ENCODE measurements at places on chromosomes 2 and 18.

- no peak for DNase-seq
Observed at GRCh38 chr2:29518010-29518409, 402.8 kb downstream of the CLIP4 start.

GRCh38 chr2:149393614-149394013, 63.2 kb downstream of the LYPD6 start:
- DNase-seq = no peak

GRCh38 chr2:182615036-182615435, 101.0 kb upstream of the DNAJC10 start:
- DNase-seq = peak; percentile 61

- DNase-seq = no peak
Observed at GRCh38 chr2:44245083-44245861, 30.0 kb upstream of the SLC3A1 start.

GRCh38 chr2:10544252-10544651, 96.1 kb upstream of the ODC1 start:
- DNase-seq = no peak

Measured in foreskin keratinocyte (primary cell).